ENCODE measurements at places on chromosomes 1 and 21.

GRCh38 chr1:29648026-29648425 is 411.7 kb downstream of the PTPRU start:
- DNase-seq, result no peak

- no peak for DNase-seq
Observed at GRCh38 chr1:90142697-90143096, 147.8 kb downstream of the ZNF326 start.

- DNase-seq, result no peak
Observed at GRCh38 chr1:214234635-214235025, 46.3 kb upstream of the SMYD2 start.

- no peak for DNase-seq
Observed at GRCh38 chr1:182984621-182985020, 31.7 kb upstream of the SHCBP1L start.

- DNase-seq, result no peak
Observed at GRCh38 chr1:100989306-100990077, 36.1 kb downstream of the DPH5 start.

- DNase-seq, result no peak
Observed at GRCh38 chr1:24178407-24178806, 8.7 kb downstream of the IFNLR1 start.

GRCh38 chr1:6489799-6490180 is 1.7 kb downstream of the PLEKHG5 start:
- DNase-seq, result peak; percentile 77

DNA sequence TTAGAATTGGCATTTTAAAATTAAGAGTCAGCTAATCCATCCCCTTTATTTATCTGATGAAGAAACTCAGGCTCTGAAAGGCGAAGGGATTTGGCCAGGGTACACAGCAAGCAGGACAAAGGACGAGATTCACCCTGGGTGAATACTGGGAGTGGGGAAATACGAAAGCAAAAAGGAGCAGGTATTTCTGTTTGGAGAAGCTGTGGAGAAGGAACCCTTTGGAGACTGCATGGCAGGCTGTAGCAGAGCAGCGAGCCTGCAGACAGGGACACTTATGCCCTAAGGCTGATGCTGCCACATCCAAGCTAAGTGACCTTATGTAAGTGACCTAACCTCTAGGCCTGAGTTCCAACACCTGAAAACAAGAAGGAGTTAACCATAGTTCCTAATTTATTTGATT is 207.2 kb upstream of the C1orf87 start:
- DNase-seq, result no peak

DNA sequence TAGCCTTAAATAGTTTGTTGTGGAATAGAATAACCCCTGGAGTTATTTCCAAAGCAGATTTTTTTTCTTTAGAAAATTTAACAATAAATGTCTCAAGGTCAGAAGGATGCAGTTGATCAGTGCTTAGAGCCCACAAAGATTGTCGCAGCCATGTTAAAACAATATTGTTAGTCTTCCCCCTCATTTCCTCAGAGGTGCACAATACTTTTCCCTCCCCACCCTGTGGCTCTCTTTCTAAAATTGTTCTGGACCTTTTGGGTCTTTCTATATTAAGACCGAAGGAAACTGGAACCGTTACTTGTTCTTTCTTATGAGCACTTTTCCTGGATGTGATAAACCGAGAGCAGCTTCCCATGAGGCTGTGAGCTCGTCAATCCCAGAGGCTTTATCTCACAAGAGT is 333.7 kb downstream of the HLX start:
- DNase-seq, result no peak

GRCh38 chr21:28799926-28800325 is 192.8 kb downstream of the LTN1 start:
- DNase-seq, result no peak

- DNase-seq, result no peak
Observed at GRCh38 chr1:205543351-205544301, 39.2 kb downstream of the CDK18 start.

GRCh38 chr1:228339059-228339704 is 67.5 kb downstream of the TRIM11 start:
- no peak for DNase-seq

DNA sequence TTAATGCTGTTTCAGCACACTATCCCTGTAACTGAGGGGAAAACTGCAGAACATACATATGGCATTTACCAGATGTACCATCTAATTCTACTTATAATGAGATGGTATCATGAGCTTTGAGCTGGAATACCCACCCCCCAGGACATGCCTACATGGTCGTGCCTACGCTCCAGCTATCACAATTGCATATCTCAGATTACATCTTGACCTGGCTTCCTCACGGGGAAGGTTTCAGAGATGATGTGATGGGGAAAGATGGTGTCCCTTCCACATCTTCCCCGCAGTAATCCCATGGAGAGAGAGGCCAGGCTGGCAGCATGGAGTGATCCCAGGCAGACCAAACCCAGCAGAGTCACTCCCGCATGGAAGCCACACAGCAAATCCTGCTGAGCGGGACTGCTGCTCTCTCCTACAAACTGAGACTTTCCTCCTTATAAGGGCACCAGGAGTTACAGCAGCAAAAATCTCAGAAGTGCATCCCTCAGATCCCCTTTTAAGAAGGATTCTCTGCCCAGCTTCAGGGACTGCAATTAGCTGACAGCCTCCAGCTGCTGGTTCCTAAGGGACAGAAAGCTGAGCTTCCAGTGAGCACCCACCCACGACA is 67.1 kb downstream of the KCNH1 start:
- DNase-seq, result no peak

- DNase-seq, result no peak
Observed at GRCh38 chr1:16727190-16728111, 12.9 kb upstream of the RNU1-4 start.

DNA sequence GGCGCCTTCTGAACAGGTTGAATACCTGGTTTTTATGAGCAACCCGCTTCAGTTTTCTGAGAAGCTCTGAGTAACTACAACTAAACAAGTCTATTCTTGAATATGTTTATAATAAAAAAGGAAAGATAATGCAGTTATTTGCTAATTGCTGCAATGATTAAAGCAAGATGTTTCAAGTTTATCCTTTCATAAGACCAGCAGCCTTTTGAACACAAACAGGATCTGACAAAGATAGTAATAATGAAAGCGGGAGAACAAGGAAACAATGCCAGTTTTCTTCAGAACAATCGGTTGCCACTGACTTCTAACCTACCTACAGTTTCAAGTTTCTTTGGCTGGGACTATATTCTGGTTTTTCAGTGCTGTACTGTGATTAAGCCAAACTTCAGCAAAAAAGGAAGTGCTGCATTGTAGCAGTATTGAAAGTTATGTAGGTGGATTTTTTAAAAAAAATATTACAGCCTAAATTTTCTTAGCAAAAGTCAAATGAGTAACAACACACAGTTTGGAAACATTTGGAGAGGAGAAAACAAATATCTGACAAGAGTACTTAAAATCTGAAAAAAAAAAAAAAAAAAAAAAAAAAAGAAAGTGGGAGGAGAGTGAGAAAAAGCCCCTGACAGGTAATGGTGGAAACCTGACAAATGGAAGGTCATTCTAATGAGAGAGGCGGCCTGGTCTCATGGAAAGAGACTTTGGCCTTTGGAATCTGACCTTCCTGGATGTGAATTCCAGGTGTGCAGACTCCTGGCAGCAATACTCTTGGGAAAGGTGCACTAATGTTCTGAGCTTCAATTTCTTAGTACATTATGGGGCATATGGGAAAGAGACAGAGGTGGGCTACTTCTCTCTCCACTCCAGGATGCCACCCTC is 11.4 kb downstream of the KCNJ15 start:
- DNase-seq, result no peak

- no peak for DNase-seq
Observed at GRCh38 chr1:228147151-228147693, 2.5 kb upstream of the GJC2 start.

- DNase-seq, result no peak
Observed at GRCh38 chr1:188433425-188433824, 1604.7 kb downstream of the PLA2G4A start.

GRCh38 chr1:17419626-17420328 is 19.7 kb downstream of the RCC2 start:
- peak; percentile 63 for DNase-seq

DNA sequence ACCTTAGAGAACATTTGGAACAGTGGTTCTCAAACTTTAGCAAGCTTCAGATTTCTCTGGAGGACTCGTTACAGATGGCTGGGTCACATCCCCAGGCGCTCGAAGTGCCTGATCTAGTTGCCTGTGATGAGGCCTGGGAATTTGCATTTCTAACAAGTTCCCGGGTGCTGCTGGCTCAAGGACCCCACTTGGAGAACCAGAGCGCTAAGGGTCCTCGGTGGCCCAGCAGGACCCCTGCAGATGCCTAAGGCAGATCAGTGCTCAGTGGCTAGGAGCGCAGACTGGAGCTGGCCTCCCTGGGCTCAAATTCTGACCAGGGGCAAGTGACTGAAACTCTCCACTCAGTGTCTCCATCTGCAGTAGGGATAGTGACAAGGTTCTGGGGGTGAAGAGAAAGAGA is 208.2 kb downstream of the DYRK1A start:
- DNase-seq, result no peak

GRCh38 chr1:119885903-119886783 is 10.2 kb downstream of the ADAM30 start:
- no peak for DNase-seq

- DNase-seq, result no peak
Observed at GRCh38 chr1:11158720-11159321, 30.3 kb upstream of the ANGPTL7 start.

DNA sequence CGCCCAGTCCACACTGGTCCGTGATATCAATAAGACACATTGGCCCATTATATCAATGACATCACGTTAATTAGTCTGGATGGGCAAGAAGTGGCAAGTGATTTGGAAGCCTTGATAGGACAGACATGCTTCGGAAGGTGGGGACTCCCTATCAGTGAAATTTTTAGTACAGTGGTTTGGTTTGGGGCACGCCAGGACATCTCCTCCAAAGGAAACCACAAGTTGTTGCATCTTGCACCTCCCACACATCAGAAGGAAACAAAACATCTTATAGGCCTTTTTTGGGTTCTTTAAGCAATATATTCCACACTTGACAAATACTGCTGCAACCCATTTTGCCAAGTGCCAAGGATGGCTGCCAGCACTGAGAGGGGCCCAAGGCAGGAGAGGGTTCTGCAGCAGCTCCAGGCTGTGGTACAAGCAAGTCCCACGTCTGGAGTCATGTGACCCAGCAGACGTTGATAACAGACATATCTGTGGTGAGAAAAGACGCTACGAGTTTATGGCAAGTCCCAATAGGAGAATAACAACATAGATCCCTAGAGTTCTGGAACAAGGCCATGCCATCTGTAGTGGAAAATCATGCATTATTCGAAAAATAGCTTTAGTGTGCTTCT is 95.3 kb upstream of the DISP3 start:
- no peak for DNase-seq

GRCh38 chr1:116112388-116113140 is 1.4 kb downstream of the MAB21L3 start:
- DNase-seq, result no peak

GRCh38 chr1:225474439-225474985 is 46.7 kb upstream of the LBR start:
- no peak for DNase-seq

- DNase-seq, result no peak
Observed at GRCh38 chr1:244304656-244305055, 147.1 kb downstream of the ADSS2 start.

DNA sequence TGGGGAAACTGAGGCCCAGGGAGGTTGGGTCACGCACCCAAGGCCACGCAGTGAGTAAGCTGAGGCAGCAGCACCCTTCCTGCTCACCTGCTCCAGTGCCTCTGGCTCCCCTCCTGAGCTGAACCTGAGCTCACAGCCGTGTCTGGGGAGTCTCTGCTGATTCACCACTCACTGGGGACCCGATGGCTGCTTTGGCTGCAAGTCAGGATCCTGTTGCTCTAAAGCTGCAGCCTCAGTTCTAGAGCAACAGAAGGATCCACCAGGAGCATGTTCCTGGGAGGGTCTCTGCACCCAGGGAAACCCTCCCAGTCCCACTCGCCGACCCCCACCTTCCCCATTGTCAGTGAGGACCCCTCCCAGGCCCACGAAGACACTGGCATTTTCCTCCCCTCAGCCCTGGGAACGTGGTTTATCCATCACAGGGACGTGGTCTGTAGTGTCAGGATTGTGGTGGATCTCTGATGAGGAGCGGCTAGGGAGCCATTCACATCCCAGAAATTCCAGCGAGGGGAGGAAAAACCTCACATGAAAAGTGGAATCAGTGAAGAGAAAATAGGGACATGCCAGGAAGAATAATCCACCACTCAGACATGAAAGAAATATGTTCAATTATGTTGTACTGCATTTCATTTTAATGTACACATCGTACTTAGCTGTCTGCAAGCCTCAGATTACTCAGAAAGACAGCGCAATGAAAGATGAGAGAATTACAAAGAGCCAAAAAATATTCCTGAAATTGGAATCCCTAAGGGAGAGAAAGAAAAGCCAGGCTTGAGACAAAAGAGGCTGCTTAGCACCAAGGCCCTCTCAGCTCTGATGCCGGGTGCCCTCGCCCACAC is 447.2 kb downstream of the MATN1 start:
- DNase-seq, result no peak

- no peak for DNase-seq
Observed at GRCh38 chr1:48062353-48062752, 65.2 kb upstream of the TRABD2B start.

GRCh38 chr1:11704194-11704529 is 12.7 kb downstream of the DRAXIN start:
- DNase-seq, result no peak

- DNase-seq, result no peak
Observed at GRCh38 chr1:65211331-65211730, 63.3 kb downstream of the AK4 start.

DNA sequence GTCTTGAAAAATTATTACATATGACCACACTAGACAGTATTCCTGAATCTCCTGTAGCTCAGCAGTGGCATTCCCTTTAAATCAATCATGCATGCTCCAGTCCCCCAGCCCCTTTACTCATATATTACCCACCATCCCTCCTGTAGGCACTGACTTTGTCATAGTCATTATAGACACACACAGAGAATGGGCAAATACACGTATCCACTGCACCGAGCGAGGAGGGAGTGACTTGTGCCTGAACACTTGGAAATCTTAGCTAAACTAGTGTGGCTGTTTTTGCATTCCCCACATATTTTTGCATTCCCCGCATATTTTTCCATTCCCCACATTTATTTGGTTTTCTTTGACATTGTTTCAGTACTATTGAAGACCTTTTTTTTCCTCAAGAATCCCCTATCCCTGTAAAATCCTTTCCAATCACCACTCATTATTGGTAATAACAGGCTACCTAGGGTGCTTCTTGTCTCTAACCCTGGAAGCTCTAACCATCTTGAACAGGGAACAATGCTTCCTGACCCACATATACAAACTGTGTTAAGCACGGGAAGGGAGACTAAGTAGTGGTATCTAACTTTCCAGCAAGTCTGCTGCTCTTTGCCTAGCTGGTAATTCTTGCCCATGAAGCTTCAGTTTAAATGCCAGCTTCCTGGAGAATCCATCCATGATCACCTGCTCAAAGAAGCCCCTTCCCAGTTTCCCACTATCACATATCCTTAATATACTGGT is 534.4 kb upstream of the CAMK1G start:
- no peak for DNase-seq

All from stimulated activated naive CD4-positive, alpha-beta T cell (primary cell).